ENCODE measurements at places on chromosomes 3 and 15. TPM values are rescaled to one million over a fixed set of nuclear protein-coding genes. Genes with fewer than 3 reads are reported as not detected.
A peak's percentile ranks its signal among the peaks of the same experiment; 100 is the strongest.

GRCh38 chr3:115986555-115987207 lies 363.4 kb downstream of the GAP43 start:
- DNase-seq: no peak

GRCh38 chr15:69896606-69897005 lies 201.1 kb downstream of the TLE3 start:
- no peak for DNase-seq

DNA sequence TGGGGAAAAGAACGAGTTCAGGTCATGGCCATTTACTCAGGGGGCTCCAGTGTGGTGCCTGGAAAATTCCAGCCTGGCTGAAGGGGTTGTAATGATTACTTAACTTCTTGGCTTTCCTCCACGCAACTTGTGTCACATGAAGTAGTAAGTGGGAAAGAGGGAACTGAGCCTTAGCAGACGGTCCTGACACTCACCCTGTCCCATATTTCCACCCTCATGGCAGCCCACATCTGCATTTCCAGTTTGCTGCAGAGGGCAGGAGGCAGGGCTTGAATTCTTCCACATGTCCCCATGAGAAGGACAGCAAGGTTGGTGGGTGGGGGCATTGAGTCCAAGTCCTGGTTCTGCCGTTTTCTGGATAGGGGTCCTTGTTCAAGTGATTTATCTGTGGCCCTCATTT lies 7.8 kb upstream of the CAMP start:
- DNase-seq: no peak

- DNase-seq: no peak
These were observed 45.5 kb downstream of the LIMD1 start for GRCh38 chr3:45640091-45640507.

Gene WNT5A
- total RNA-seq: not detected

GRCh38 chr3:125150525-125151441 lies 61.8 kb downstream of the SLC12A8 start:
- peak; percentile 38 for DNase-seq

- no peak for DNase-seq
These were observed 17.1 kb downstream of the ADCY5 start for GRCh38 chr3:123431658-123432324.

DNA sequence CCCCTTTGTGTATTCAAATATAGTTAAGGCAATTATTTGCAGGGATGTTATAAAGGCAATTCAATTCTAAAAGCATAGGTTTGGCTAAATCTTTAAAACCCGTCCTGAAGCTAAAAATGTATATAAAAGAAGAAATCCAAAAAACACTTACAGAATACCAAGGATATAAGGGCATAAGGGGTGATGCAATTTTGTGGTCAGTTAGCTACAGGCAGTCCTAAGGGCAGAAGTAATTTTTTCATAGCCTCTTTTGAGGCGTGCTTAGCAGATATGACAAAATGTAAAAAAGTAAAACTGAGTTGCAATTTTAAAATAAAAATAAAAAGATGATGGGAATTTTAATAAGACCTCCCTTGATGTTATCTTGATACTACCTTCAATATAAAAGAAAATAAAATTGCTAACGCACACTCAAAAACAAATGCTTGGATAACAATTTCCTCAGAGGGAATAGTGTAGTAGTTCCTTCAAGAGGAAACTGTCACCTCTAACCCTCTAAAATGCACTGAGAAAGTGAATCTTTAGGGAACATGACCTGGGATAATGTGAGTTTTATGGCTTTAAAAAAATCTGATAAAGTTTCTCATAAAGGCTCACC lies 104.2 kb downstream of the MYH15 start:
- DNase-seq: no peak

- DNase-seq: no peak
These were observed 214.6 kb downstream of the SLCO3A1 start for GRCh38 chr15:92068121-92068520.

Gene GRIP2
- not detected for total RNA-seq

DNA sequence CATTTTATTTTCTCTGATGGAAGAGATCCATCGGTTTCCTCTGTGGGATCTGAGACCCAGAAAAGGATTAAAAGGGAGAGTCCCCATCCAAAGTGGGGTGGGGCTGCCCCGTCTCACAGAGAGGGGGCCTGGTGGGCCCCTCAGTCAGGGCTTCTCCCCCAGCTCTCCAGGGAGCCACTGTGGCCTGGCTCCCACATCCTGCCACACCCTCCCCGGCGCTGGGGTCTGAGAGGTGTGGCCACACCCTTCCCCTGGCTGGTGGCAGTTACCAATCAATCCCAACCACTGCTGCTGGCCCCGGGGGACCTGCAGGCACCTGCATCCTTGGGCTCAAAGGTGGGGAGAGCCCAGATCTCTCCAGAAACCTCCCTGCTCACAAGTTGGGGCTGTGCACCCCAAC lies 161.8 kb upstream of the IQSEC1 start:
- peak; percentile 68 for DNase-seq

GRCh38 chr3:173703771-173704170 lies 306.2 kb downstream of the NLGN1 start:
- DNase-seq: no peak

DNA sequence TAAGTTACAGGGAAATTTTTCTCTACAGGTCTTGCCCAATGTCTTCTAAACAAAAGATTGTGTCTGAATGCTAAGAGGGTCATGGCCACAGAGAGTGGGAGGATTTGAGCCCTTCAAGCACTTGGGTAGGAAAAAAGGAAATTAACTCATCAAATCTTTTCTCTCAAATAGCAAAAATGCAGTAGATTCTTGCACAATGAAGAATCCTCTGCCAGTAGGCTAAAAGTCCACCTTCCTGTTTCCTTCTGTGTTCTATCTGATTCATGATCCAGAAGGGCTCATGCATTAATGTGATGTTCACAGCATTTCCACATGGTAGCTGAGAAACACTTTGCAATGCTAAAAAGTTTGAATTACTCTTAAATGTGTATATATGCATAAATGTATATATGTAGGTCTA lies 177.1 kb downstream of the CD47 start:
- no peak for DNase-seq

DNA sequence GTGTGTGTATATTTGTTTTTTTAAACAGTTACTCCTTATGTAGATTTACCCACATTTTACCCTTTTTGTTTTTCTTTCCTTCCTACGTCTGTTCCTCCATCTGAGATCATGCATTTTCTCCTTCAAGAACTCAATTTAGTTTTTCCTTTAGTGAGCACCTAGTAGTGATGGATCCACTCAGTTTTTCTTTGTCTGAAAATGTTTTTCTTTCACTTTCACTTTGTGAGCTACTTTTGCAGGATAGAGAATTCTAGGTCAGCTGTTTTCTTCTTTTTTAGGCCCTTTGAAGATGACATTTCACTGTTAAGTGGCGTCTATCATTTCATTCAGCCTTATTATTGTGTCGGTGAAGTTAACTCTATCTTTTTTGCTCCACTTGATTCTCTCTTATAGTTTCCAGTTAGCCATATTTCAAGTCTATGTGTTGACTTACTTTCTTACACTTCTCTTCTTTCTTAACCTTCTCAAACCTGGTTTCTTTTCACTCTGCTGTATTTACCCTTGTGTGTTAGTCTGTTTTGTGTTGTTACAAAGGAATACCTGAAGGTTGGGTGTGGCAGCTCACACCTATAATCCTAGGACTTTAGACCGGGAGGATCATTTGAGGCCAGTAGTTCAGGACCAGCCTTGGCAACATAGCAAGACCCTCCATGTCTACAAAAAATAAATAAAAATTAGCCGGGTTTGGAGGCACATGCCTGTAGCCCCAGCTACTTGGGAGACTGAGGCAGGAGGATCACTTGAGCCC lies 55.8 kb downstream of the PRKCI start:
- peak; percentile 33 for DNase-seq

DNA sequence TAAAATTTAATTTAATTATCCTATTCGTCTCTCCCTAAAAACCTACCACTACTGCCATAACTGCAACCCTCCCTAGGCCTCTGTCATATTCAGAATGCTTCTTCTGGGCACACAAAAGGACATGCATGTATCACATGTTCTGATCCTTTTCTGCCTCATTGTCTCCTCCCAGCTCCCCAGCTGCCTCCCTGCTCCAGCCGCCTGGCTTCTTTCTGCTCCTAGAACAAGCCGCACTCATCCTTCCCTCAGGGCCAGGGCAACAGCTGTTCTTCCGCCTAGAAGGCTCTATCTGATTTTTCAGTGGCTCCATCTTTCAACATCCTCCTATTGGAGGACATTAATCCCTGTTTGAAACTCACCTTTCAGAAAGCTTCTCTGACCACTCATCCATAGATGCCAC lies 38.6 kb downstream of the TMED3 start:
- DNase-seq: no peak

DNA sequence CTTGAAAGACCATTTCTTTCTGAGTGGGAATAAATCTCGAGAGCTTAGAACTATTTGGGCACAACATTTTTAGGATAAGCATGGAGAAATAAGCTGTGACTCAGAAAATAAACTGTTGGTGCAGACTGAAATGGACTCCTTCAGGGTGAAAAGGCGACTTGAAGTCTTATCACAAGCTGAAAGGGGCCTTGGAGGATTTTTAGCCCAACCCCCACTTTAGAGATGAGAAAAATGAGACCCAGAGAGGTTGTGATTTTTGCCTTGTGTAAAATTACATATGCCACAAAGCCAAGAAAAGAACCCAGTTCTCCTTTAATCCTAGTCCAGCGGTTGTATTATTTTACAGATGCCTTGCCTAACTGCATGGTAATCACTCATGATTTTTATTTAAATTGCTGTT lies 1.5 kb downstream of the ATP1B3 start:
- DNase-seq: no peak

Gene CYP19A1
- total RNA-seq: 0.52 TPM

DNA sequence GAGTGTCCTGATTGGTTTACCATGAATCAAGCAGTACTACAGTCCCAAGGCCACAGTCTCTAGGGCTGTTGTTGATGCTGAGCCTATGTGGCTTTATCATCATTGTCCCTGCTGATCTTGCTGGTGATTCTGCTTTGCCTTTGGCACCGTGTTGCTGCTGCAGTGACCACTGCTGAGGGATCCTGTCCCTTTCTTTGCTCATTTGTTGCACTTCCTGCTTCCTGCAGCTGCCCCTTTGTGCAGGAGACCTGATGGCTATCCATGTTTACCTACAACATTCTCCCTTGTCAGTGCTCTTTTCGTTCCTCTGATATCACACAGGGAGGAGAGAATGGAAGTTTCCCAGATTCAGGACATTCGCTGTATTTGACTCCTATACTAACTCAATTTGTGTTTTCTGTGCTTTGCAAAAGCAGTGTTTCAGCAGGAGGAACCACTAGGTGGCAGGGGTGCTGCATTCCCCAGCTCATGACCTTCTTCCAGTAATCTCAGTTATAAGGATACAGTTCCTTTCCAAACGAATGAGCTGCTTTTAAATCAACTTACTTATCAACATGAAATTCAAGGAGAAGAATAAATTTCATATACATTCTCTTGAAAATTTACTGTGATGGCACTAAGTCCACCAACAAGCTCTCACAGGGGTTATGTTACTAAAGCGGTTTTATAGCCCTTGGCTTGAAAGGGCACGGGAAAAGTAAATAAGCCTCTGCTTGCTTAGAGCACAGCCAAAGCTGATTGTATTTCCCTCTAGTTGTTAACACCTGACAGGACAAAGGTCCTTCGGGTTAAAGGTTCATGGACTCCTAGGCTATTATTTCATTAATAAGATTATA lies 9.7 kb upstream of the THUMPD3 start:
- DNase-seq: peak; percentile 60

GRCh38 chr3:131349454-131349853 lies 32.1 kb upstream of the NUDT16 start:
- no peak for DNase-seq

Gene CLDN16
- total RNA-seq: not detected

- DNase-seq: no peak
These were observed 372.6 kb upstream of the NR2F2 start for GRCh38 chr15:95957861-95958260.

Gene IQCF5
- not detected for total RNA-seq

- no peak for DNase-seq
These were observed 87.8 kb upstream of the PLXND1 start for GRCh38 chr3:129694228-129694627.

DNA sequence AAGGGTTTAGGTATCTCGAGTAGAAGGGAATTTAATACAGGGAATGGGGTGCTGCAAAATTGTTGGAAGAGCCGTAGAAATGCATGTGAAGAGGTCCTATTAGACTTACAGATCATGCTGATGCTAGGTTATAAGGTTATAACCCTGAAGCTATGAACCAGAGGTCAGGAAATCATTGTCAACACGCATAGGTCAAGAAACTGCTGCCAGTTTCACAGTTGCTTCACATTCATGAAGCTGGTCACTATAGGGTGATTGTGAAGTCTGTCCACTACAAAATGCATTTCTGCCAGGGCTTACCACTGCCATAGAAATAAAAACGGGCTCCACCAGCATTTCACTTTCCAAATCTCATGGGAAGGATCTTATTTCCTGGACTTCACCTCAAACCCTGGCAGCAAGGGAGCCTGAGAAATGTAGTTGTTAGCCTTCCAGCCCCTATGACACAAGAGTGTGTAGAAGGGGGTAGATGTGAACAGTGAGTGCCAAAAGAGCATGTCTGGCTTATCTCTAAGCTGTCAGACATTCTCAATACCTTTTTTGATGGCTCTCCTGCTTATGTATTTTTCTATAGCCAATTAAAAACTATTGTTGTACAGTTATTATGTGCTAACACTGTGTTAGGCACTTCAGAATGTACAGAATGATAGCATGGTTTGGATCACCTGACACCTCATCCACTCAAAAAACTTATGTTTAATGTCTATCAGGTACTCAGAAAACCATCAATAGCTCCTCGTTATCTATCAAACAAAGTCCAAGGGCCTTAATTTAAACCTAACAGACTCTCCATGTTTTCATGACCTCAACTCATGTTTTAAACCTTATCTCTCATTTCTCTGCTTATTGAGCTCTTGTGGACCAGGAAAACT lies 148.3 kb upstream of the TSC22D2 start:
- no peak for DNase-seq

DNA sequence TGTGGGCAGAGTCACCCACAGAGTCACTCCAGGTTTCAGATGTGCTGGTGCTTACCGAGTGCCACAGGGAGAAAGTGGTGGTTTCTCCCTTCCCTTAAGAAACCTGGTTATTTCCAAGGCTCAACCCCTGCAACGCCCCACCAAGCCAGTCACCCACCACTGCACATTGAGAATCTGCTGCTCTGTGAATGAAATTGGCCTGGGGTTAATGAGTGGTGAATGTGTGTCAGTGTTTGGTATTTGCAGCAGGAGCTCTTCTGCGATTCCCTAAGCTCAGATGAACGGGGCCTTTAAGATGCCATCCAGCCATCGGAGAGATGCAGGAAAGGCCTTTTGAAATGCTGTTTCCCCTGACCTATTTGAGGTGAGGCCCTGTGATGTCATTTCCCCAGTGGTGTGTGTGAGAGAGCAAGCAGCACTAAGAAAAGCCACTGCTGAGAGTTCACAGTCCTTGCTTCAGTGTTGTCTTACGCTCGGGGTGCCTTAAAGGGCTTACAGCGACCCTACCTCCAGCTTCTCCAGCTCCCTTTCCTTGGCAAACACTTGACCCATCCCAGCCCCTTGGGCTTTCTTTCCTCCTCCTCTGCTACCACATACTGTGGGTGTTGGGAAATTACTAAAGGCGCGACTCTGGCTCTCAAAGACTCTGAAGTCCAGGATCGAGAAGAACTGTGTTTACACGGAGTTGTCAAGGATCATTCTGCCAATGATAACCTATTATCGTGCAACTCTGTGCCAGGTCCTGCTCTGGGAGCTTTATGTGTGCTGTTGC lies 68.9 kb downstream of the SMAD3 start:
- DNase-seq: peak; percentile 75

Gene ZNF620
- 2.4 TPM for total RNA-seq

Data from CD4-positive, CD25-positive, alpha-beta regulatory T cell (primary cell).